Forelimb muscle (tissue), 1 donor: ENCODE measurements at places on chromosomes 1 and 21.
A peak's percentile ranks its signal among the peaks of the same experiment; 100 is the strongest.

- no peak for DNase-seq
These were observed 81.5 kb upstream of the LRIF1 start for GRCh38 chr1:111045033-111045722.

GRCh38 chr1:59446257-59446901 lies 149.5 kb downstream of the FGGY start:
- DNase-seq: no peak

- peak; percentile 20 for DNase-seq
These were observed at the start of gene RGS18 for GRCh38 chr1:192158181-192158580. Gene RGS18, plus strand, starts transcription at chr1:192158462. Its CDS starts 176 bp downstream, at chr1:192158638.

DNA sequence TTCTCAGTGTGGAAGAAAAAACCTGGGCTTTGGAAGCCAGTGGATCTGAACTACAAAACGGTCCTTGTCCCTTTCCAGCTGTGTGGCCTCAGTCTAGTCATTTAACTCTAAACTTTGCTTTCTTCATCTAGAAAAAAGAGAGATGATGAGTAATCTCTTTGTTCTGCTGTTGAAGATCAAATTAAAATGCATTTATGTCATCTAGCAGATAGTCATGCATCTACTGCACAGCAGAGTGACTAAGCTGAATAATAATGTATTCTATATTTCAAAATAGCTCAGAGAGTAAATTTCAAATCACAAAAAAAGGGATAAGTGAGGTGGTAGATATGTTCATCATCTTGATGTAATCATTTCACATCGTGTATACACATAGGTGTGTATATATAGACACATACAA lies 473.2 kb downstream of the DSCAM start:
- no peak for DNase-seq
